T follicular helper cell (primary cell): ENCODE measurements at places on chromosomes 12 and 14.

DNA sequence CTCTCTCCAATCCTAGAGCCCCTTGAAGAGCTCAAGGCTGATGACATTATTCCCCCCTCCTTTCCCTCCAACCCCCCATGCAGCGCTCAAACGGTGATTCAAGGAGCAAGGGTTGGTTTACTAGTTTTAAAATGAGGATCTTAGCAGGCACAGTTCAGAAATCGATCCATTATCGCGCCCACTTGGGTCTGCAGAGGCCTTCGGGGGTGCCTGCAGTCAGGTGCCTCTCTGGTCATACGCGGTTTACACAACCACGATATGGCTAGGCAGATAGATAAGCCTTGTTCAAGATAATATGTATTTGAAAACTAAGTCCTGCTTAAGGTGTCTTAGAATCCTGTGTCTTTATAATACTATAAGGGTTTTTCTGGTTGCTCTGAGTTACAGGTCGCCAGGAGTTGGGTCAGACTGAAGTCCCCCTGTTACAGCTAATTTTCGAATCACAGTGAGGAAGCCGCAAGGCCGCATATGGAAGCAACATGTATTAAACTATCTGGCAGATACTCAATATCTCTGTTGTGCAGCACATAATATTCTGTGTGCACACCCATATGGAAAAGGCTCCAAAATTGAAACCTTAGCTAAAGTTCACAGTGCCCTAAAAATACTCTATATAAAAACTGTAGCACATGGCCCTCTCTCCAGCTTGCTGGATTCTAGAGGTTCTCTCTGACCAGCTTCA lies 10.0 kb downstream of the BHLHE41 start:
- no peak for DNase-seq

DNA sequence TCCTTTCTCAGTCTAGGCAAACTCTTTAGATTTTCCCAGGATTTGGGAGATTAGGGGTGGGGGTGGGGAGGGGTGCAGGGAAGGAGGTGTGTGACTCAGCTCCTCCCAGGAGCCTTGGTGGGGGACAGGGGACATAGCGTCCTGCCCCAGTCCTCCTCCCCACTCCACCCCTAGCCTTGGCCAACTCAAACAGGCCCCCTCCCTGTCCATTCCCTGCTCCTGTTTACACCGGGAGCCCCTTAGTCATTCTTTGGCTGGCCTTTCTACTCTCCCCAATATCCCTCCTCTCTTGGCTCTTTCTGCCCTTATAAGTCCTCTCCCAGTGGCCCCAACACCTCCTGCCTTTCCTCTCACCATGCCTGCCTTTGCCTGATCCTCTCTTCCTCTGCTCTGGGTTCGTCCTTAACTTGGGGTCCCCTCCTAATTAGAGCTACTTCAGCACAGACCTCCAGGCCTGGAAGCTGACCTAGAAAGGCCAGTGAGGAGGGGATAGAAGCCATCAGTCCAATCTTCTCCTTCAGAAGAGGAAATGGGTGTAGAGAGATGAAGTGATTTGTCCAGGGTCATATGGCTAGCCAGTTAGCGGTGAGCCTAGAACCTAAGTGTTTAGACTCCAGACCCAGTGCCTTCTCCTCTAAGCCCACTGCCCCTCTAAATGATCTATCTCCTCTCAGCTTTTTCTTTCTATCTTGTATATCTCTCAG lies 2.3 kb upstream of the ITGA5 start:
- no peak for DNase-seq

DNA sequence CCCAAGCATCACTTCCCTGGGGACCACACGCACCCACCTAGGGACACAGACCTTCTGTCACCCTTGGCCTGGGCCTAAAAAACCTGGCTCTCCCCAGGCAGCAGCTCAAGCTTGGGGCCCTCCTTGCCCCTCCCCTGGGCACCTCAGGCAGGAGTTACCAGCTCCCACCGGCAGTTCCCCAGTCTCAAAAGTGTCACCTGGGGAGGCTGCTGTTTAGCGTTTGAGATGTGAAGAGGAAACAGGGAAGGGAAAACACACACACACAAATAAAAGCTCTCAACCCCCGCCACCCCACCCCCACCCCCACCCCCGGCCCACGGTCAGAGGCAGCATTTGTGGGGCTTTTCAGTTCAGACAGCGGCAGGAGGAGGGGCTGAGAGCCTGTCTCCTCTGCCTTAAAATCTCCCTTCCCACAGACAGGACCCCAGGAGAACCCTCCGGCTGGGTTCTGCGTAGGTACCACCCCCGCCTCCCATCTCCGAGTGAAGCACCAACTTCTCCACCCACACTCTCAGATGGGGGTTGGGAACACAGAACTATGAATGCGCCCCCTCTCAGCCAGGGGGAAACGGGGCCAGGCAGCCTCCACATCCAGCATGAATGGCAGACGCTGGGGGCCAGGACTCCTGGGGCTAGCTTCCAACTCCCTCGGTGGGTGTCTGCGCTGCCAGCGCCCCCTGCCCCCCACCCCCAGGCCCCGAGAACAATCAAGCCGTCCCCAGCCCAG lies 3.0 kb downstream of the NCOR2 start:
- no peak for DNase-seq

GRCh38 chr12:6950811-6951540 lies at the start of gene PTPN6:
Gene PTPN6, plus strand, starts transcription at chr12:6951356. Its CDS starts 157 bp downstream, at chr12:6951513.
- DNase-seq = no peak

GRCh38 chr12:132546647-132547046 lies 56.7 kb downstream of the FBRSL1 start:
- DNase-seq = no peak

DNA sequence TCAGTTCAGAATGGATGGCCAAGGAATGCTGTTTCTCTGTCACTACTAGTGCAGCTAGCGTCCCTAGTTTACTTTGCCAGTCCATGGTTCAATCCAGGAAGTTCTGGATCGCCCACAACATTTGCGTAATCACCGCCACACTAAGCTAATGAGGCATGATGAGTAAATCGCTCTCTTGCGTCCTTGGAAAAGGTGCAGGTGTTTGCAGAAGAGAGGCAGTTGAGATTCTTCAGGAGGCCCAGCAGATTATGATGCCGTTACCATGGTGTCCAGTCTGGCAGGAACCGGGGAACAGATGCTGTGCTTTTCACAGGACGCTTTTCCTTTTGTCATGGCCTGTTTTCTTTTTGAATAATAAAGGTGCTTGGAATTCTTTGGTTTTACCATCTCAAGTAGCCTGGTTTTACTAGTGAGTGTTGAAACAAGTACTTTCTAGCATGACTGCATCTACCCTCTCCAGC lies 9.0 kb downstream of the TPH2 start:
- DNase-seq = no peak

DNA sequence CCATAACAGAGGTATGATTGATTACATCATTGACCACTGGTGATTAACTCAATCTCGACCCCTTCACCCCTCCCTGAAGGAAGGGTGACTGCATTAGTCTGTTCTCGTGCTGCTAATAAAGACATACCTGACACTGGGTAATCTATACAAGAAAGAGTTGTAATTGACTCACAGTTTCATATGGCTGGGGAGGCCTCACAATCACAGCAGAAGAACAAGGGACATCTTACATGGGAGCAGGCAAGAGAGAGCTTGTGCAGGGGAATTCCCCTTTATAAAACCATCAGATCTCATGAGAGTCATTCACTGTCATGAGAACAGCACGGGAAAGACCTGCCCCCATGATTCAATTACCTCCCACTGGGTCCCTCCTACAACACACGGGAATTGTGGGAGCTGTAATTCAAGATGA lies 55.9 kb upstream of the TMCC3 start:
- no peak for DNase-seq

DNA sequence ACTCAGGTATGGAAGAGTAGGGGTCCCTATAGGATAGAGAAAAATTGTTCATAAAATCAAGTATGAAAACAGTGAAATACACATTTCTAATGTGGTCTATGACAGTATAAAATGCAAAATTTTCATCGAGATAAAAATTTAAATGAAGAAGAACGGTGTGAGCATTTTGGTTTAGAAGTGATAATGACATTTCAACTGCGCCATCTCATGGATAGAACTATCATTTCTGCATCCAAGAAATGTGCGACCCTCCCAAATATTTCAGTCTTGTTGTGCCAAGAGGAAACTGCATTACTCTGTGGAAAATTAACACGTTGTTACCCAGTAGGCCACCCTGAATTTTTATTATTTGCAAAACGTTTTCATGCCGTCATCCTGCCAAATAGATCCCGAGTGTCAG lies 108.8 kb downstream of the CRACR2A start:
- DNase-seq = no peak

DNA sequence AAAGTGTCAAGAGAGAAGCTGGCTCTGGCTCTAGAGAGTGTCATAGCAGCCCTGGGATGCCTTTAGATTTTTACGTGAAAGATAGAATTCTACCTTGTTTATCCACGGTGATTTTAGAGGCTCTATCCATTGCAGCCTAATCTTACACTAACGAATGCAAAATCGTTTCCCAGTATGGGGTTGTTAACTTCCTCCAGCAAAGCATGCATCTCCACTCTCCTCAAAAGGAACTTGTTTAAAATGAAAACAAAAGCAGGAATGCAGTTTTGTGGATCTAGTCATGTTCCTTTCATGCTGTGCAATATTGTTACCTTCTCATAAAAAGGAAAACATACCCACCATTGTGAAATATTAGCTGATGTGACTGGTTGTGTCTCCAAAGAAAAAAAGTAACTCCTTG lies 88.4 kb downstream of the ANO2 start:
- no peak for DNase-seq

DNA sequence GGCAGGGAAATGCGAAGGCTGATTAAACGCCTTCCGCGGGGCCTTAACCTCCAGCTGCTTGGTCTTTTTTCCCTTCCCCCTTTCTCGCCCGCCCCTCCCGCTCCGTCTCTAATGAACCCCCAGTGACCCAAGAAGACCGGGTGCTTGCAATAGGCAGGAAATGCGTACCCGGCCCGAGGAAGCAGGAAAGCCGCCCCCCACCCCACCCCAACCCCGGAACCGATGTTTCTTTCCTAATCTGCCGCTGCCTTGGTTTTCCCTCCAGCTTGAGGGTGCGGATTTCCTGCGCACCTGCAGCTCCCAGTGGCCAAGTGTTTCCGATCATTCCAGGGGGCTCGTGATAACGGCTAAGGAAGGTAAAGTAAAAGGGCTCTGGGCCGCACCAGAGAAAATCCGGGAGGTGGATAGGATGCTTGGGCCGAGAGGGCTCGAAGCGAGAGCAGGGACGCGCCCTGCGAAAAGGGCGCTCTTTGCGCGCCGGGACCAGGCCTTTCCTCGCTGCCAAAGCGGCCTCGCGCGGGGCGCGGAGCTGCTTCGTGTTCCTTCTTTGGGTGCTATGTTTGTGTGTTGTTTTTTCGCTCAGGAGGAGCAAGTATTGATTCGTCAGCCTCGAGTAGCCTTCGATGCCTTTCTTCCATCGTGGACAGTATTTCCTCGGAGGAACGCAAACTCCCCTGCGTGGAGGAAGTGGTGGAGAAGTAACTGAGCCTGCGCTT lies 983 bp downstream of the MYF6 start:
- no peak for DNase-seq

DNA sequence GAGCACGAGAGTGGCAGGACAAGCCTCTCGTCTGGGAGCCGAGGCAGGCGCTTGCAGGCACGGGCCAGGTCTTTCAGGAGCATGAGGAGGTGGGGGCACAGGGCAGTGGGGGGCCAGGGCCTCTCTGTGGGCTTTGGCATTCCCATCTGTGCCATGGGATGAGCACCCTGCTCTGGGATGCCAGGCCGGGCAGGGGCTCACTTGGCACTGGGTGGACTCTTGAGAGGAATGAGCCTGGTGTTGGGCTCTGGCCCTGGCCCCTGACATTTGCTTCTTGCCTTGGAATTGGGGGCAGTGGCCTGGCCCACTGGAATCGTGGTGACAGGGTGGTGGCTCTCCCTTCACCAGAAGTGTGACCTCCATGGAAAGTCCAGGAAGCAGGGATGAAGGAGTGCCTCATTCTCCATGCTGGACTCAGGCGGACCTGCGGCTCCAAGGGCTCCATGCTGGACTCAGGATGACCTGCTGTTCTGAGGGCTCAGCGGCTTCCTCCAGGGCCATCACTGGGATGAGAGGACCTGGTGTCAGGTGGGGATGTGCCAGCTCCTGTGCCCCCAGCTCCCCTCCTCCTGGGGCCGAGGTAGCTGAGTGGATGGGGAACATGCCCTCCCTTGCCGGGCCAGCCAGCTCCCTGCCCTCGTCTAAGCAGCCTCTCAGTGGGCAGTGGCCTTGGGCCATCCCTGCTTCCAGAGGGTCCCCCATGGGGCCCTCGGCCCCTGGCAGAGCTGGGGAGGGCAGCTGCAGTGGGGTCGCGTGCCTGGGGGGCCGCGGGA lies 220.3 kb downstream of the KIF26A start:
- no peak for DNase-seq

DNA sequence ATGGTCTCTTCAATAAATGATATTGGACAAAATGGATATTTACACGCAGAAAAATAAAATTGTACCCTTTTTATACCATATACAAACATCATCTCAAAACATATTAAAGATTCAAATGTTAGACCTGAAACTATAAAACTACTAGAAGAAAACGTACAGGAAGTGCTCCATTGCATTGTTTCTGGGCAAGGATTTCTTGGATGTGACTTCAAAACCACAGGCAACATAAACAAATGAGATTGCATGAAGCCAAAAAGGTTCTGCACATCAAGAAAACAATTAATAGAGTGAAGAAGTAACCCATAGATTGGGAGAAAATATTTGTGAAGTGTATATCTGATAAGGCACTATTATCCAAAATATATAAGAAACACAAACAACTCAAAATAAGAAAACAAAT lies 812.4 kb downstream of the NRXN3 start:
- DNase-seq = no peak

- DNase-seq = no peak
Measured at GRCh38 chr14:100375266-100375962, 52.3 kb downstream of the SLC25A47 start.
